Germinal center (tissue), 1 donor: ENCODE measurements at places on chromosomes 6 and 20.
A peak's percentile ranks its signal among the peaks of the same experiment; 100 is the strongest.

- DNase-seq, result no peak
These were observed 140.1 kb upstream of the BTBD3 start for GRCh38 chr20:11777387-11778205.

DNA sequence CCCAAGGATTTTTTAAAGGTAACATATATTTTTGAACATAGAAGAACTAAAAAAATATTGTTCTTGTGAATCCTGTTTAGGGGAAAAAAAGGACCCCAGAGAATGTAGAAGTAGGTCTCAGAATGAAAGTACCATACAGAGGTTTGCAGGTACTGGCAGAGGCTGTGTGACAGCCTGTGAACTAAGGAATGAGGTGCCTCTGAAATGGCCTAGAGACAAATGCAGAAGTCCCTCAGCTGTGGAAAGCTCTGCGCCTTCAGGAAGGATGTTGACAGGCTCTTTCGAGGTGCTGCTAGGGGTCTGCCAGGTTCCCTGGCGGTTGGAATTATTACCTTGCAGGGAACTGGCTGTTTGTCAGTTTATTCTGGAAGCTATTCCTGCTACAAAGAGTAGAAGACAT is 8.6 kb upstream of the TUBB2B start:
- no peak for DNase-seq

DNA sequence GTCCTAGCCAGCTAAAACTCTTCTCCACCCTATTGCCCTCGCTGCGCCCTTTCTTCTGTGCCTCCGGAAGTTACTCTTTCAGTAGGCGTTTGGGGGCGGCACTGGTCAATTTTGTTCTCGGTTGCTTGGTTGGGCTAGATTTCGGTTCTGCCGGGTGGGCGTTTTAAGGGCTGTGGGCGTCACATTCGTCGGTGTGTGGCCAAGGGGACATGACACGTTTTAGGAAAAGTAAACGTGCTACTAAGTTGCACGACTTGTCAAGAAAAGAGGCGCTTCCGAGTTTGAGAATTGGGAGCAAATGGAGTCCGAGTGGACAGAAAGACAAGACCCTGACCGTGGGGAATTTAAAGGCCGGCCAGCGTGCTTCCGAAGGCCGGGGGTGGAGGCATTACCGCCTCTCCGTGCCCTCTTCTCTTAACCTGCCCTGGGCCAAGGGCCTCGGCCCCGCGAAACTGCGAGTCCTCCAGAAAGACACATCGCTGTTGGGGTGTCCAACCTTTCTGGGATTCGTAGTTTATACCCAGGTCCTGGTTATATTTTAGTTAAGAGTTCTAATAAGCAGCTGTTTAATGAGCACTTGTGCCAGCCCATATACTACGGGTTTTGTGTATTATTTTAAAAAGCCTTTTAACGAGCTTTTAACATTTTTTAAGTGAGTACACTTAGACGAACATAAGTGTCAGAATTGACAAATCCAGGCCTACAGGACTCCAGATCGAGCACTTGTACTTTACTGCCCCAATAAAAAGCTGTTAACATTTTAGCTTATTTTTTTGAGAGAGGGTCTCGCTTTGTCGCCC is 664 bp upstream of the BAG6 start:
- peak; percentile 90 for DNase-seq

GRCh38 chr20:61640131-61640870 is 388.2 kb downstream of the CDH4 start:
- DNase-seq, result no peak

GRCh38 chr6:81838031-81838430 is 85.5 kb upstream of the TENT5A start:
- DNase-seq, result no peak

DNA sequence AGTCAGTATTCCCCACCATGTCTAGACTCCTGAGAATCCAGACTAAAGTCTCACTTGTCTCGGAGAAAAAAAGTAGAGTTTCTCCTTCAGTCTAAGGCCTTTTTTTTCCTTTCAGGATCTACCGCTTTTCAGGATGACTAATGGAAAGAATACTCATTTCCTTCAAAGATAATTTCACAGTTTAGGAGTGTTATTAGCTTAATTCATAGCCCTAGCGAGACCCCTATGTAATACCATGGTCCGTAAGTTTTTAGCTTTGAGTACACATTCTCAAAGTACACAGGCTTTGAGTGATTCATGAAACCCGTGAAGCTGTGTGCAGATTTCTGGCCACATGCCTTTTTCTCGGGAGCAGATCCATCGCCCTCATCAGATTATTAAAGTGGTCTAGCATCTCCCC is 133.1 kb downstream of the SOX4 start:
- no peak for DNase-seq

DNA sequence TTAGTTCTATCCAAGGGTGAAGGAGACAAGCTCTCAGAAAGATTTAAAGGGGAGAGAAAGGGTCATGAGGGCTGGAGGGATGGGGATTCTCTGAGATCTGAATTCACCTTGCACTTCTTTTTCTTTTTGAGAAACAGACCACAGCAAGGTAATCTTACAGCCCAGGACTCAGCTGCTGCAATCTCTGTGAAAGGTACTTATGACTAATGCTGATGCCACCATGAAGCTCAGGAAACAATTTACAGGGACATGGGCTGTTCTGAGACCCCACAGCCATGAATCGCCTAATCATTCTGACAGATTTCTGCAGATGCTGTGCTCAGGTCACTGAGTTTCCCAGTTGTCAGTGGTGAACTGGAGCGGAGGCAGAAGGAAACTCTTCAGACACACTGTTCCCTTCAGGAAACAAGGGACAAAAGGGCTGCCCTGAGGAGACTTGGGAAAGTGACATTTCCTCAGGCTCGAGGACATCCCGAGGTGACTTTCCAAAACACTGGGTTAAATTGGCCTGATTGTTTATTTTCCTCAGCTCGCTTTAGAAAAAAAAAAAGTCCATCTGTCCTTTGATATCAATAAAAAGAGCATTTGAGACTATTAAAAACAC is 103.8 kb upstream of the PLCB4 start:
- DNase-seq, result no peak

DNA sequence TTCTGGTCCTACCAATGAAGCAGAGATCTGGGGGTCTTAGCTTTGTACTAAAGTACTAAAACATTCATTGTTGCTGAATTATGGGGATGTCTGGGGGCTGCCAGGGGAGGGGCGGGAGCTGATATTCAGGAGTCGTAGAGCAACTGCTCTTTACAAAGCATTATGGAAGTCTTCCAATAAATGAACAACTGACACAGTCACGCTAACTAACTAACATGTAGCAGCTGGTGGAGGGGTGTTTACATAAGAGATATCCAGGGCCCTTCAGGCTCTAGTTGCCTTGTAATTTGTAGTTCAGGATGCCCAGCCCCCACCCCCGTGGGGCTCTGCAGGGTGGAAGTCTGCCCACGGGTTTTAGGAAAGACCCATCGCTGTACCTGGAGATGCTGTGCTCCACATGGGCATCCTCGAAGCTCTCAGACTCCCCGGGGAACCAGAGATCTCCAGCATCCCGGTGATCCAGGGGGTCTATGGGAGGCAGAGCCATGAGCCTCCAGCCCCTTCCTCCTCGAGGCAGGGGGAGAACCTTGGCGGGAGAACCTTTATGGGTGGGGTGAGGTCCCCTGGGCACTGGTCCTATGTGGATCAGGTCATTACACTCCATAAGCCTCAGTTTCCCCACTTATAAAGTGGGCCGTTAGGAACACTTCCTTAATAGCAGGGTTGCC is 3.4 kb downstream of the TREM2 start:
- DNase-seq, result no peak

GRCh38 chr6:18352001-18352400 is 35.1 kb upstream of the RNF144B start:
- no peak for DNase-seq

- DNase-seq, result no peak
These were observed 121.4 kb downstream of the TBXT start for GRCh38 chr6:166046226-166046625.

DNA sequence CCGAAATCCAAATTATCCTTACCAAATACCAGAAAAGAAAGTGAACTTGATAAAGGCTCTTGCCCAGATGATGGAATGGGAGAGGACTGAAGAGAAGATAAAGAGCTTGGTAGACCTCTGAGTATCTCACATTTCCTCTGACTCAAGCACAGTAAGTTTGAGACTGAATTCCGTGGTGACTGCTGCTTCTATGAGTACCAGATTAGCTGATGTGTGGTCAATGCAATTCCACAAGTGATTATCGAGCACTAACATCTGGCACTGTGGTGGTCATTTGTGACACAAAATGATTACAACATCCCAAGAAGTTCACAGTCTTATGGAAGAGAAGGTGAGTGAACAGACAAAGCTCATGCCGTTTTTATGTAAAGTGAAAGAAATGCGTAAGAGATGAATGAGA is 2.6 kb upstream of the RPS6KA2 start:
- no peak for DNase-seq

GRCh38 chr6:92690997-92691599 is 728.3 kb downstream of the EPHA7 start:
- no peak for DNase-seq

- no peak for DNase-seq
These were observed 1.4 kb downstream of the SLC35F1 start for GRCh38 chr6:117908246-117909068.

DNA sequence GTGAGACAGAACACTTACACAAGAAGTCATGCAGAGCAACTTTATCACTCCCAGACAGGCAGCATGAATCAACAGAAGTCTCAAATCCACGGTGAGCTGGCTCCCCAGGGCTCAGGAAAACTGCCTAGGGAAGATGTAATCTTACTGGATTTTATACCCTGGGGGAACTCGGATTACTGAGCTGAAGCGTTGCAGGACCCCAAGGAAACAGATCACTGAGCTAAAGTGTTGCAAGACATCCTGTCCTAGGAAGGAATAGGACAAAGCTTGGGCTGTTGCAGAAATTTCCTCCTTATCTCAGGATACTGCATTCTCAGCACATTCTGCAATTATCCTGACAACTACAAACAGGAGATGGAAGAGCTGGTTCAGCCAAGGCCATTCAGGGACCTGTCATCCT is 224.8 kb downstream of the TFAP2A start:
- DNase-seq, result no peak

DNA sequence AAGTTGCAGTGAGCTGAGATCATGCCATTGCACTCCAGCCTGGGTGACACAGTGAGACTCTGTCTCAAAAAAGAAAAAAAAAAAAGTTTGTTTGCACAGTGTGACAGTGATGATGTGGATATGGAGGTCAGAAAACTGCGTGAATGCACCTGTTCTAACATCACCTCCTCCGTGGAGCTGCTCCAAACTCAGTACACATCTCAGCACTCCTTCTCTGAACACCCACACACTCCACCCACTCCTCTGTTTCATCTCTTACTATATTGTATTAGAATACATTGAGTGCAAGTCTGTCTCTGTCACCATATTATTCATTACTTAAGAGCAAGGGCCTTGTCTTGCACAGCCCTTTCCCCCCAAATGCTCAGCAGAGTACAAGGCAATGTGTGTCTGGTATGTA is 51.5 kb upstream of the ENPP4 start:
- DNase-seq, result no peak

DNA sequence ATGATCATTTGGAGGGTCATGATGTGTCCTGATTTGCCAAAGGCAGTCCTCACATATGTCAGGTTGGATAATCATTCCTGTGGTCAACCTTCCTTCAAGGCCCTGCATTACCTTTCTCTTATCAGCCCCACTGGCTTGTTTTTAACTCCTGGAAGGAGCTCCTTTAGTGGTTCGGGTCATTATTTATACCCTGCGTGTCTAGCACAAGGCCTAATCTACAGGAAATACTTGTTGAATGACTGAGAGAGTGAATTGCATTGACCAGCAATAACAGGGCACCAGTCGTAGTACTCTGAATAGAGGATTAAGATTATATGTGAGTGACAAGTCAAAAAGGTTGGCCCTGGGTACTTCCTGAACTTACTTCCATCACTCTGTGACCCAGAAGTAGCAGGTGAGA is 4.5 kb downstream of the HIVEP2 start:
- no peak for DNase-seq

GRCh38 chr6:20724443-20725190 is 190.4 kb downstream of the CDKAL1 start:
- DNase-seq, result no peak
